Psoas muscle (tissue), 8 donors: ENCODE measurements at places on chromosomes 6 and 20.

GRCh38 chr6:52868240-52868639, 27.6 kb upstream of the GSTA5 start:
- DNase-seq, result no peak

DNA sequence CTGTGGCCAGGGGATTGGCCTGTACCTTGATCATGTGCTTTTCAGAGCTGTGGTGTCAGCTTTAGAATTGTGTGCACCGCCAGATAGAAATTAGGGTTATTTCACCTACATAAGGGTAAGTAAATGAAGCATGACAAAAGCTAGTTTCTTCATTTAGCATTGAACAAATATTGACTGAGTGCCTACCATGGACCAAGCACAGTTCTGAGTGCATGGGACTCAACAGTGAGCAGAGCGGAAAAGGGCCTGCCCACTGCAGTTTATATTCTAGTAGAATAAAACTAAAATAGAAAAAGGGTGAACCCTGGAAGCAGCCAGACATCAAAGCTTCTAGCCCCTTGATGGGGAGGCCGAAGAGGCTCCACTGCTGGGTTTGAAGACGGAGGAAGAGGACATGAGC, 25.6 kb downstream of the ECT2L start:
- no peak for DNase-seq

- no peak for DNase-seq
Observed at GRCh38 chr6:156839129-156839528, 62.0 kb downstream of the ARID1B start.

DNA sequence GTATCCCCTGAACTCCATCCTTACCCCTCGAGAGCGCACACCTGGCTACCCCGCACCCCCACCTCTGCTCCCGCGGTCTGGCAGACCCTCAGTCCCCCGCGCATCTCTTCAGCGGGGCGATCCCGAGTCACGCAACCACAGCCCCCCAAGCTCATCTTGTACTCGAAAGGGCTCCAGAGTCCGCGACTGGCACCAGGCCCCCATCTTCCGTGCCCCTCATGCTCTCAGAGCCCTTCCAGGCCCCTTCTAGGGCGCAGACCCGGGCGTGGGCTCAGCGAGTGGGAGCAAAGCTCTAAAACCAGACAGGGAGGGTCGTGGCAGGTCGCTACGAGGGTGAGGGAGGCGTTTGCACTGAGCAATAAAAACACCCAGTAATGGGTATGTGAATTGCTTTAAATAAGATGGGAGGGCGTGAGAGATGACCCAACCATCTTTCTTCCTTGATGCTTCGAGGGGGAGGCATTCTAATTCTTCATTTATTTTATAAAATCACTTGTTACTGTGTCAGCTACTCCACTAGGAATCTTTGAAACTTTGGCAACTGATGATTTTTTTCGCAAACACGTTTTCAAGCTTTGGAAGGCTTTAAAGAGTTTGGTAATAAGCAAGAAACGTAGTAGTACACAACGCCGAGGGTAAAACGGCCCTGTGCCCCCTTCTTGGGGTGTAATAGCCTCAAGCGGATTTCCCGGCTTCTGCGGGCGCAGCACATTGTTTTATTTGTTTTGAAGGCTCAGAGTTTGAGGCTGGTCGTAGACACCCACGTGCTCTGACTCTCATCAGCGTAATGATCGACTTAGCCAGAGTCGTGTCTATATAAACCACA, 42.6 kb upstream of the SUPT3H start:
- DNase-seq, result no peak

GRCh38 chr20:46154796-46155195, 36.7 kb downstream of the CD40 start:
- no peak for DNase-seq
